Cardiac fibroblast (primary cell): ENCODE measurements at places on chromosomes 12 and 14.
A peak's percentile ranks its signal among the peaks of the same experiment; 100 is the strongest.

DNA sequence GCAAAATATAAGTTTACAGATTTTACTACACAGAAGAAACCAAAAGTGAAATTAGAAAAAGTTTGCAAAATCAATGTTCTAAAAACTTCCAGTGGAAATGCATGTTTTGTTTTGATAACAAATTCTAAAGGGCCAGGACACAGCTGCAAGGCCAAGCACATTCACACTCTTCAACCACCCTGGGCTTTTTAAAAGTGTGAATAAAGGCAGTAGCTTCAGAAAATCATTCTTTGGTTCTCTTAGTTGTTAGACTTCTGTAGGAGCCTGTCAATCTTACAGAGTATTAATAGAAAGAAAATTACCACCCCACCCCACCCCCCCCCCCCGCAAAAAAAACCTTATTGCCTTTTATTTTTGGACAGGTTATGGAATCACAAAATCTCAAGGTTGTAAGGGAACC is 105.2 kb upstream of the EGLN3 start:
- no peak for DNase-seq

GRCh38 chr12:45994736-45995135 is 4.4 kb upstream of the SCAF11 start:
- no peak for DNase-seq

- peak; percentile 56 for DNase-seq
Observed at GRCh38 chr12:56520506-56520905, 1.1 kb upstream of the RBMS2 start.

- peak; percentile 5 for DNase-seq
Observed at GRCh38 chr12:50715174-50715573, 48.7 kb upstream of the ATF1 start.

- no peak for DNase-seq
Observed at GRCh38 chr12:94623161-94623920, 27.0 kb downstream of the TMCC3 start.

GRCh38 chr12:14612250-14612649 is 44.6 kb upstream of the PLBD1 start:
- DNase-seq = no peak

DNA sequence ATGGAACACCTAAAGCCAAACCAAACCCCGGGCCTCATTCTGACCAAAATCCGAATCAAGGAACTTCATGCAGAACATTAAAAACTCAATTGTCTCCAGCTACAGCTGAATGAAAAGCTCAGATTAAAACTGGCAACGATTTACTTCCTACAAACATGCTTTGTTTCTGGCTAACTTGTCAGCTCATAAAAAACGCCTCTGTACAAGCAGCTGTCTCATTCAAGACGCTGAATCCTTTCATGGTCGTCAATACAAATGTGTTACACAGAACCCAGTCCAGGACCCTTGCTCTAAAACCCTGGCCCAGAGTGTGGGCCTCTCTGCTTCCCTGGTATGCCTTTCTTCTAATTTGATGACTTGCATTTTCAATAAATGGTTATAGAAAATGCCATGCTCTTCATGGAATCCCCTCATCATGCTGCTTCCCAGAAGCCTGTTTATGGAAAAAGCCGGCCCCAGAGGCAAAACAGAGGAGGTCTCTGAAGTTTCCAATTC is 183.1 kb downstream of the PHLDA1 start:
- DNase-seq = no peak

DNA sequence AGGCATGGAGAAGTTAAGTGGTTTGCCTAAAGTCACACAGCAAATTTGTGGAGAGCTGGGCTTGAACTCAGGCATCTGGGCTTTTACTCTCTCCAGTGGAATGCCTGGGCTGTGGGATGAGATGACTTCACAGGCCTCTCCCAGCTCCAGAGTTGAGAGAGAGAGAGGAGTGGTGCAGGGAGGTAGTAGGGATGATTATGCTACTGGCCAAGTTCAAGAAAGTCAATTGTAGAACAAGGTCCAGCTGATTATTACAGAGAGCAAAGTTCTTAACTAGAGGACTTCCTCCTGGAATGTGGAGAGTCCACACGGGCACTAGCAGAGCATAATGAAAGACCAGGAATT is 769 bp upstream of the EMP1 start:
- peak; percentile 58 for DNase-seq

DNA sequence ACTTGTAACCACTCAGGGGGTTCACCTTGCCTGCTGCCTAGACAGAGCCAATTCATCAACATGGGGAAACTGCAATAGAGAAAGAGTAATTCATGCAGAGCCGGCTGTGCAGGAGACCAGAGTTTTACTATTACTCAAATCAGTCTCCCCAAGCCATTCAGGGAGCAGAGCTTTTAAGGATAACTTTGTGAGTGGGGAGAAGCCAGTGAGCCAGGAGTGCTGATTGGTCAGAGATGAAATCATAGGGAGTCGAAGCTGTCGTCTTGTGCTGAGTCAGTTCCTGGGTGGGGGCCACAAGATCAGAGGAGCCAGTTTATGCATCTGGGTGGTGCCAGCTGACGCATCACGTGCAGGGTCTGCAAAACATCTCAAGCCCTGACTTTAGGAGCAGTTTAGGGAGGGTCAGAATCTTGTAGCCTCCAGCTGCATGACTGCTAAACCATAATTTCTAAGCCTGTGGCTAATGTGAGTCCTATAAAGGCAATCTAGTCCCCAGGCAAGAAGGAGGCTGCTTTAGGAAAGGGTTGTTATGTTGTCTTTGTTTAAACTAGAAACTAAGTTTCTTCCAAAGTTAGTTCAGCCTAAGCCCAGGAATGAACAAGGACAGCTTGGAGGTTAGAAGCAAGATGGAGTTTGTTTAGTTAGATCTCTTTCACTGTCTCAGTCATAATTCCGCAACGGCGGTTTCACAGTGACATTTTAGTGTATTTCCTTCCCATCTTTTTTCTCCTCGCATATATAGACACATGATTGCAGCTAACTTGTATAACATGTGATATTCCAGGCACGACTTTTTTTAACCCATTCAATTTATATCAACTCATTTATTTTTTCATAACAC is 68.9 kb upstream of the NCOR2 start:
- DNase-seq = peak; percentile 87

DNA sequence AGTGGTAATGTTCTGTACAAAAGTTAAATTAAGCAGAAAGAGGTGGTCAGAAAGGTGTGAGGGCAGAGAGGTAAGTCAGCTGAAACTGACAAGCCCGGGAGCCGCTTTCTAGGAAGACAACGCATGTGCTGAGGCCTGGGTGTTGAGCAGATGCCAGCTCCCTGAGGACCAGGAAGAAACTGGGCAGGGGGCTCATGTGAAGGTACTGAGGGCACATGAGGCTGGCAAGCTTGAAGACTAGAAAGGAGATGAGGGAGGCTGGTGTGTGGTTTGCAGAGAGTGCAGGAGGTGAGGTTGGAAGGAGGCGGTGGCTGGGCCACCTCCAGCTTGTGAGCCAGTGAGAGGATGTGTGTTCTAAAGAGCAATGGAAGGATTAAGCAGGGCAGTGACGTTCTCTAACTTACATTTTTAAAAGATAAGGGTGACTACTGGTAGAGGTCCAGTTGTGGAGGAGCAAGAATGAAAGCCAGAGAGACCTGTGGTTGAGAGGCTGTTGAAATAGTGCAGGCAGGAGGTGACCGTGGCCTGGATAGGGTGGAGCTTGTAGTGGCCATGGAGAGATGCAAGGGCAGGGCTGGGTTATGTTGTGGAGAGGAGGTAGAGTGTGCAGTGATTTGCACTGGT is 29.1 kb downstream of the ZNF664 start:
- peak; percentile 70 for DNase-seq
